ENCODE measurements at places on chromosomes 1 and 21.

- peak; percentile 3 for DNase-seq
Observed at GRCh38 chr1:102970496-102971078, 137.7 kb downstream of the COL11A1 start.

DNA sequence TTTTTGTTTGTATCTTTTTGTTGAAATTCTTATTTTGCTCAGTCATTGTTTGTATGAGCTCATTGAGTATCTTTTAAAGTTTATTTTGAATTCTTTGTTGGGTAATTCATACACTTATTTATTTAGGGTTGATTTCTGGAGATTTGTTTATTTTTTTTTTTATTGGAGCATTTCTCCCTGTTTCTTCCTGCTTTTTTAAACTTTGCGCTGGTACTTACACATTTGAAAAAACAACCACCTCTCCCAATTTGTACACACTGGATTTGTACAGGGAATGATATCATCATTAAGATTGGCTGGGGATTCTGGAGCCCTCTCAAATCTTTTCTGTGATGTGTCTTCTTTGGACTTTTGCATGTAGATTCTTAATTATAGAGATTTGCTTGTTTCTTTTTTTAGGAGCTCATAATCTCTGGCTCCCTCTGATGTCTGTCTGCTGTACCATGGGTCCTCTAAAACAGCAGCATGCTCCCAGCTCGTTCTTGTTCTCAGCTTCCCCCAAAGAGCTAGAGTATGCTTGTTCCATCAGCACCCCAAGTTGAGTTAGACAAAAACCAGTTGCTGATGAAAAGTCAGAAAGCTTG lies 310.7 kb downstream of the DUSP10 start:
- DNase-seq = no peak

GRCh38 chr1:226558036-226558650 lies 9.6 kb downstream of the STUM start:
- no peak for DNase-seq

DNA sequence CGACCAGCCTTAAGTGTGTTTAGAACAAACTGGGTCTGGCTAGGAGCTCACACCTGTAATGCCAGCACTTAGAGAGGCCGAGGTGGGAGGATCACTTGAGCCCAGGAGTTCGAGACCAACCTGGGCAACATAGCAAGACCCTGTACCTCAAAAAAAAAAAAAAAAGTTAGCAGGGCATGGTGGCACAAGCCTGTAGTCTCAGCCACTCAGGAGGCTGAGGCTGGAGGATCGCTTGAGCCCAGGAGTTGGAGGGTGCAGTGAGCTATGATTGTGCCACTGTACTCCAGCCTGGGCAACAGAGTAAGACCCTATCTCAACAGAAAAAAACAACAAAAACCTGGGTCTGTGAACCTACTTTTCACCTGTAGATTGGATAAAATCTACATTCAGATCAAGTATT lies 54.6 kb downstream of the PIK3CD start:
- DNase-seq = no peak

- no peak for DNase-seq
Observed at GRCh38 chr1:56148326-56149193, 430.8 kb downstream of the PLPP3 start.

DNA sequence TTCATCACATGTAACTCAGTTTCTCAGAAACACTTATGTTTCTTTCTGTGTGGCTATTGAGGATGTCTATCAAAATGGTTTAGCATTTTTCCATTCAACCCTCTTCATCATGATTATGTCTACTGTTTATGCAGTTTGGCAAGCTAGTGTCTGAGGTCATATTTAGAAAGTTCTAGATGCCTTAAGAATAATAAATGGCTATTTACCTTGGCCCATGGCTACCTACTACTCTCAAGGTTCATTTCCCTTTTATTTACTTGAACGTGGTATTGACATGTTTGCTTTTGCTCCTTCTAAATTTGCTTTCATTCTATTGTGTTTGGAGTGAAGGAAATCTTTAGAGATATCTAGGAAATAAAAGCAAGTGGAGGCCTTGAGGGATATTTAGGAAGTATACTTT lies 193.7 kb upstream of the OLFM3 start:
- no peak for DNase-seq

DNA sequence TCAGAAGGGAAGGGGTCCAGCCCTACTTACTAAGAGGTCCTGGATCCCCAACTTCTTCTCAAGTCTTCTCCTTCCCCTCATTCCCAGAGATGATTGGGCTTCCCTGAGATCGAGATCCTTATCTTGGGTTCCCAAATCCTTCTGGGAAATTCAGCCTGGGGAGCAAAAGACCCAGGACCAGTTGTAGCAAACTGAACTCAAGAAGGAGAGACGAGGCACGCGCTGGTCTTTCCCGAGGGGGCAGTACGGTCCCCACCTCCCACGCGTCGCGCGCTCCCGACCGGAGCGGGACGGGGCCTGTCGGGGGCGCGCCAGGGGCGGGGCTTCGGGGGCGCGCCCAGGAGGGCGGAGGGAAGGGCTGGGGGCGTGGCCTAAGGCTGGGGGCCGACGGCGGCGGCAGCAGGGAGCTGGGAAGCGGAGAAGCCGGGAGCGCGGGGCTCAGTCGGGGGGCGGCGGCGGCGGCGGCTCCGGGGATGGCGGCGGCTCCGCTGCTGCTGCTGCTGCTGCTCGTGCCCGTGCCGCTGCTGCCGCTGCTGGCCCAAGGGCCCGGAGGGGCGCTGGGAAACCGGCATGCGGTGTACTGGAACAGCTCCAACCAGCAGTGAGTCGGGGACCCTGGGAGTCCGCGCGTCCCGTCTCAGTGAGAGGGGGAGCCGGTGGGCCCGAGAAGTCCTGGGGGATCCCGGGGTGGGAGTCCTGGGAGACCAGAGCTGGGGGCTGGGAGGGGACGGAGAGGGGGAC lies at the start of gene EFNA3:
TSS of gene EFNA3 (plus strand) at position 369 of the 741 bp plus-strand sequence. CDS start at position 474, 105 bp downstream.
- DNase-seq = peak; percentile 80

DNA sequence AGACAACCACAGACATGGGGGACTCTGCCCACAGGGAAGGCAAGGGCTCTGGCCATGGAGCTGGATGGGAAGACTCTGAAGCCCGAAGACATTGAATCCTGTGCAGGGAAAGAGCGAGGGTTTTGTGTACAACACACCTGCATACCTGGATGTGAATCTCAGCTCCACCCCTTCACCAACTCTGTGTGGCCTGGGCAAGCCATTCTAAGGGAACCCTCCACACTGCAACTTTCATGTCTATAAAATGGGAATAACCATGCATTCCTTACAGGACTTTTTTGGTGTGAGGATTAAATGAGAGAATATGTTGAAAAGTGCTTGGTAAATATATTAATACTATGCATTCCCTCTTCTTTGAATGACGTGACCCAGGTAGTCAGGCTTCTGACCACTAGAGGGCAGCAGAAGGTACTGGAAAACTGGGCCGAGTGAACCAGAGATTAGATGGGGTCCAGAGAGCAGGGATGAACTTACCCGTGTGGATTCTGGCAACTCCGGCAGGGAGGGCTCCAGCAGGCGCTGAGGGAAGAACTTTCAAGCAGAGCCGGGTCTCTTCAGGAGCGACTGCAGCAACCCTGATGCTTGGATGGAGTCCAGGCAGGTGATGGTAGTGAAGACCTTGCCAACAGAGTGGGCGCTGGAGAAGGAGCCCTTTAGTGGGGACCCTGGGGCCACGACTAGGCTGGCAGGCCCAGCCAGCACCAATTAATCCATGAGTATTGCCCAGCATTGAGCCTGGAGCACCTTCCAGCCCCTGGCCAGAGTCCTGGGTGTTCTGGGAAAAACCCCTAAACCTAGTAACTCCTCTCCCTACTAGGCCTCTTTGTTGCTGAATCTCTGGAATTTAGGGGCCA lies 834 bp upstream of the ELF3 start:
- DNase-seq = peak; percentile 73

DNA sequence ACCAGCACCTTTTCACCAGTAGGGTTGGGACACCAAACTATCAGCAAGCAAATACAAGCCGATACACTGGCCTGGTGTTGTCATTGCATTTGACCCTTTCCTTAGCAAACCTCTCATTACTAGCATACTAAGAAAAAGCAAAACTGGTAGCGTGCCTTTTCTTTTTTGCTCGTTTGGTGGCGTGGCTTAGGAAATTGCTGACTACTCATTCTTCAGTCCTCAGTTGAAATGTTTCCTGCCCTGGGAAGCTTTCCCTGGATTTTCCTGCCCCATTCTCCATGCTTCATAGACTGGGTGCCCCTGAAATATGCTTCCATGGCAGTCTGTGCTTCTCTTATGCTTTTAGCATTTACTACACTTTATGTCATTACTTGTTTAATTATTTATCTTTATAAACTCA lies 42.0 kb downstream of the MTR start:
- no peak for DNase-seq

DNA sequence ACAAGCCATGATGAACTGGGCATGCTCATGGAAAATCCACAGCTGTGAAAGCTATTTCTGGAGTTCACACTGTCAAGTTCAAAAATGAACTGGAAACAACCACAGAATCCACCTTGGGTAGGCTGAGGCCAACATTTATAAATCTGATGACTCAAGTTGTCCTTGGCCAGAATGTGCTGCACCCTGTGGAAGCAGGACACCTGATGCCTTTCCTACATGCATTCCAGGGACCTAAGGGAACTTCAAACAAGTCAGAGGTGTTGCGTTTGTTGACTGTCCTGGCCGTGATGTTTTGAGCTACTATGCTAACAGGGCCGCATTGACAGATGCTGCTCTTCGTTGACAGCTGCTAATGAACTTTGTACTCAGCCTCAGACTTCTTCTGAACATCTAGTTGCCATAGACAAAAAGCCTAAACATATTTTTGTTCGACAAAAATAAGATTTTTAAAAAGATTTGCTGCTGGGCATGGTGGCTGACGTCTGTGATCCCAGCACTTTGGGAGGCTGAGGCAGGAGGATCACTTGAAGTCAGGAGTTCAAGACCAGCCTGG lies 127.9 kb upstream of the SLC45A1 start:
- no peak for DNase-seq

GRCh38 chr1:221719987-221720386 lies 21.9 kb downstream of the DUSP10 start:
- DNase-seq = no peak

DNA sequence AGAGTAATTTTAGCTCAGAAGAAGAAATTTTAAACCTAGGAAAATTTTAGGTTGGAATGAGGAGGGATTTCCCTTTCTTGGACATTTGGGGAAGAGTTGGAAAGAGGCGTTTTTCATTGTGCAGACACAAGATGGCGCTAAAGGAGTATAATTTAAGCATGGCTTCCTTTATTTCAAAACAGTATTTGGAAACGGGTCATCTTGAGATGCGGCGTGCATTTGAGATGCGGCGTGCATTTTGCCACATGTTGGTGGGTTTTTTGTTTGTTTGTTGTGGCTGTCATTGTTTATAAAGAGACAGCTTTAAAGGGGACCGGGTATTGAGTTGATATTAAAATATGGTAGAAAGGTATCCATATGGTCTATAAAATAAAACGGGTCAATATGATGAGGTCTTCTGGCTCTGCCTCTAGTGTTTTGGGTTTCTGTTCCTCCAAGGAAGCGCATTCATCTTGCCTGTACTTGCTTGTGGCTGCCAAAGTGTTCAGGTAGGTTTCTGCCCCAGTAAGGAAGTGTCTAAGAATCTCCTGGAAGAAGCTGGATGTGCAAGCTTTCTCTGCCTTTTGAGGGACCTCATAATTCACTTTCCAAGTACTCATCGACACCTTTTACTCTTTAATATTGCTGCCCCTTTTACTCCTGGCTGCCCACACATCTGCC lies 210.3 kb downstream of the SLC35F3 start:
- DNase-seq = peak; percentile 28

GRCh38 chr21:43903451-43904091 lies 38.5 kb downstream of the AGPAT3 start:
- no peak for DNase-seq

- no peak for DNase-seq
Observed at GRCh38 chr1:85262985-85263384, 3.5 kb upstream of the C1orf52 start.

DNA sequence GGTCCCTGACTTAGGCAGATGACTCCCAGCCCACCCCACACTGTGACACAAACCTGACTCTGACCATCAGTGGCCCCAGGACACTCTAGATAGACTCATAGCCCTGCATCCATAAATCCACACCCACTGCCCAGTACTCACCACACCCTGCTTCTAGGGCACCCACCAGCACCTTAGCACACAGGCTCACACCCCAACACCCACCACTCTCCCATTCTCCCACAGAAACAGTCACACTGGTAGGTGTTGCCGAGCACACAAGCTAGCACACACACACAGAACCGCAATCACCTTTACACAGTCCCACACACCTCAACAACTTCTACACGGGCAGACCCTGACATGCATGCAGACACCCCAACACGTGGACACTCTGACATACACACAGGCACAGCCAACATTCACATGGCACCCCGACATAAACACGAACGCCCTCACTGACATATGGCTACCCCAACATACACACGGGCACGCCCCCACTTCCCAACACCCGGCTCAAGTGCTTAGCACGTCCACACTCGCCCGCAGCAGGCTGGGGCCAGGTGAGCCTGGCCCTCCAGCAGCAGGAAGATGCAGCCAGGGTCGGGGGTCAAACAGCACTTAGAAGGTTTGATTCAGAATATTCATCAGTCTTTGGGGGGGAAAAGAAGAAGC lies 105.5 kb upstream of the TARDBP start:
- no peak for DNase-seq

DNA sequence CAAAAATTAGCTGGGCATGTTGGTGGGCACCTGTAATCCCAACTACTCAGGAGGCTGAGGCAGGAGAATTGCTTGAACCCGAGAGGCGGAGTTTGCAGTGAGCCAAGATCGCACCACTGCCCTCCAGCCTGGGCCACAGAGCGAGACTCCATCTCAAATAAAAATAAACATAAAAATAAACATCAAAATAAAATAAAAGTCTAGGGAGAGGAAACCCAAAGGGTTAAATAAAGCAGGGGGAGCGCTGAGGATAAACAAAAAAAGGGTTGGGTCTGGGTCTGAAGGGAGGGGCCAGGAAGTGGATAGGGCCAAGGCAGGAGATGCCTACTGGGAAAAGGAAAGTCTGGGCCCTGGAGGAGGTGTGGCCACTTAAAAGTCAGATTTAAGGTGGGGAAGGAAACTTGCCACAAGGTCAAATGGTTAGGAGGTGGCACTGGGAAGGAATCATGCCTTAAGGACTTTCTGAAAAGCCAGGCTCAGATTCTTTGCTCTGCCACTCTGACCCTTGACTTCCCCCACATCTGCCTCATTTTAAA lies 150.0 kb downstream of the ADSS2 start:
- no peak for DNase-seq

- no peak for DNase-seq
Observed at GRCh38 chr1:174367892-174368291, 79.9 kb upstream of the GPR52 start.

GRCh38 chr1:93614986-93615581 lies 66.6 kb downstream of the BCAR3 start:
- peak; percentile 67 for DNase-seq
